Esophagus squamous epithelium (tissue), 5 donors: ENCODE measurements at places on chromosomes 2 and 18.

DNA sequence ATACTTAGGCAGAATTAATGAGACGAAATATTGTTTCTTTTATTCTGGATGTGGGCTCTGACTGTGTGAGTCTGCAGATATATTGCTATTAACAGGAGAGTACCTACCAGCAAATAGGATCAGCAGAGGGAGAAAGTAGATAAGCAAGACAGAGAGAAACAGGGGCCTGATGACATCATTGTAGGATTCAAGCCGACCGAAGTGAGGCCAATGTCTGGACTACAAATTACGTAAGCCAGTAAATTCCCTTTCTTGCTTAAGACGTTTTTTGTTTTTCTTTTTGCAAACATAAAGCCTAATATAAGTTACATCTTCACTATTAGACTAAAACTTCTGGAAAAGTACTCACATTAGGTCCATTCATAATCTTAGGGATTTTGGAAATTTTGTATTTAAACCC, 21.4 kb upstream of the PTPRM start:
- DNase-seq: no peak

GRCh38 chr18:76593843-76594242, 98.8 kb upstream of the ZNF516 start:
- no peak for DNase-seq

- DNase-seq: no peak
Measured at GRCh38 chr2:151367571-151367970, 10.2 kb downstream of the TNFAIP6 start.

GRCh38 chr2:41026613-41027012, 574.7 kb upstream of the SLC8A1 start:
- DNase-seq: no peak

- no peak for DNase-seq
Measured at GRCh38 chr2:239256350-239256743, 144.5 kb downstream of the HDAC4 start.

GRCh38 chr2:57862727-57863126, 183.9 kb upstream of the VRK2 start:
- DNase-seq: no peak

DNA sequence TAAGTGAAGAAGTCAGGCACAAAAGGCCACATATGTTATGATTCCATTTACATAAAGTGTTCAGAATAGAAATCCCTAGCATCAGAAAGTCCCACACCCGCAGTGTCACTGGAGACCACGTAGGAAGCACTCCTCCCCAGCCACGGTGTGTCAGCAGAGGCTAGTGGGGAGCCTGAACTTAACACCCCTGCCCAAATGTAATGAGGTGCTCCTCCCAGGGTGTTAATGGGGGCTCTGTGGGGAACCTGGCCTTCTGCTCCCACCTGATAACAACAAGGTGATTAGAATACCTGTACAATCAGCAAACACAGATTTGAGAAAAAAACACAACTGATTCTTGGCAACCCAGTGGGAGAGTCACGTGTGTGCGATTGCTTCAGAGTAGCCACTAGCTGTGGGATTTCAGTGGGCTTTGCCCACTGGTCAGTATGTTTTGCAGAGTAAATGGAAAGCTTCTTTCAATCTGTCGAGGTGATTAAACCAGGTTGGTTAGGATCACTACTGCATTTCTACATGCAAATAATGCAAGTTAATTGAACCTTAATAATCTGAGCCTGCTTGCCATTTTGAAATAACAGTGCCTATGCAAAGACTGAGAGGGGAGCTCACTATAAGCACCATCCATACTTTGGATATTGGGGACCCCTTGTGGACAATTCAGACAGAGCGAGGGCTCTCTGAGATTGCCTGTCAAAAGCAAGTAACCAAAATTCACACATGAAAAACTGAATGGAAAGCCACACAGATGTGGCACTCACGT, 20.6 kb upstream of the ATRAID start:
- DNase-seq: no peak

GRCh38 chr18:76252880-76253279, 242.2 kb downstream of the ZNF516 start:
- DNase-seq: no peak
